ENCODE measurements at places on chromosomes 13 and 19.

DNA sequence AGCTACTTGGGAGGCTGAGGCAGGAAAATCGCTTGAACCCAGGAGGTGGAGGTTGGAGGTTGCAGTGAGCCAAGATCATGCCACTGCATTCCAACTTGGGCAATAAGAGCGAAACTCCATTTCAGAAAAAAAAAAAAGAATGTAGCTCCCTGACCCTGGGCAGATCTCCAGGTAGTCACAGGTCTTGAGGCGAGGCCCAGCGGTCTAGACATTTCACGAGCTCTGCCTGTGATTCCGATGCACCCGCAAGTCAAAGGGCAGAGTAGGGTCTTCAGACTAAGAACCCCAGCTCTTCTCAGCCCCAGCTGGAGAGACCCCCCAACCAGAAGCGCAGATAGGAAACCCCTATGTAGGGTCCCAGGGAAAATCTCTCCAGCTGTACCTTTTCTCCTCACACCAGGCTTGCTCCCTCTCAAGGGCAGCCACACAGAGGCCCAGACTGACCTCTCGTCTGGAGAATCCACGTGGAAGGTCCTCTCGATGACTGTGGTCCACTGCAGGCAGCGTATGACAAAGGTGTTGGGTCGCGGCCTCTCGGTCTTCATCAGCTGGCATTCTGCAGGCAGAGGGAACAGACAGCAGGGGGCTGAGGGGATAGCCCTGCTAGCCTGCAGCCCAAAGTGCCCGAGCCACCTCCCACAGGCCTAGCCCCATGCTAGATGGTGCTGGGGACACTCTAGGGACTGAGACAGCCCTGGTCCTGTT lies 28.4 kb upstream of the CCNP start:
- DNase-seq: no peak

DNA sequence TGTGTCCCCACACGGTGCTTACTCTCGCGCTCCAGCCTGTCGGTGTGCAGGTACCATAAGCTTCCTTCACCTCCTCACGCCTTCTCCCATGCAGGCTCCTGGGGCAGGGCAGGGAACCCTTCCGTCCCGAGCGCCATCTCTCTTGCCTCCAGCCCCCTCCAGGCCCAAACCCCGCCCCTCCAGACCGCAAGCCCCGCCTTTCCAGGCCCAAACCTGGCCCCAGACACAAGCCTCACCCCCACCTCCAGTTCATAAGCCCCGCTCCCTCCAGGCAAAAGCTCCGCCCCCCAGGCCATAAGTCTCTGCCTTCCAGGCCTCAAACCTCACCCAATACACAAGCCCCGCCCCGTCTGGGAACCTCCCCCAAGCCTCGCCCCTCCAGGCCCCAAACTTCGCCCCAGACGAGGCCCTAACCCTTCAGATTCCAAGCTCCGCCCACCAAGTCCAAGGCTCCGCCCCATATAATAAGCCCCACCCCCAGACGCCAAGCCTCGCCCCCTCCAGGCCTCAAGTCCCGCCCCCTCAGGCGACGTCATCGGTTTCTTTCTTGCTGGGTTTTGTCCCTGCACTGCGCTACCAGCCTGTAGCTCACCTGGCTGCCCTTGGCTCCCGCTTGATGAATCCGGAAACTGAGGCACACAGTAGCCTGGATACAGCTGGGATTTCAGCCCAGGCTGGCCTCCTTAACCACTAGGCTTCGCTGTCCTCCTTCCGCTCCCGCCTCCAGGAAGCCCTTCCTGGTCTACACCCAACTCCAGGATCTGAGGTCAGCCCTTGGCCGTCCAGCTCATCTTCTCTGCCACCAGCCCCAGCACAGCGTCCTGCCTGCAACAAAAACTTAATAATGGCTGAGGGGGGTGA lies 16.1 kb downstream of the MKNK2 start:
- DNase-seq: no peak

DNA sequence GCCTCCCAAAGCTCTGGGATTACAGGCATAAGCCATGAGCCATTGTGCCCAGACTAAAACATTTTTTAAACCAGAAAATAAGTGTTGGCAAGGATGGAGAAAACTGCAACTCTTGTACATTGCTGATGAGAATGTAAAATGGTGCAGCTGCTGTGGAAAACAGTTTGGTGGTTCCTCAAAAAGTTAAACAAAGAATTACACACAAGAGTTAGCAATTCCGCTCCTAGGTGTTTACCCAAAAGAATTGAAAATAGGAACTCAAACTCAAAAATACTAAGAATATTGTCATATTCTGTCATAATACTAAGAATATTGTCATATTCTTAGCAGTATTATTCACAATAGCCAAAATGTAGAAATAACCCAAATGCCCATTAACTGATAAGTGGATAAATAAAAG lies 39.7 kb upstream of the USP12 start:
- no peak for DNase-seq

DNA sequence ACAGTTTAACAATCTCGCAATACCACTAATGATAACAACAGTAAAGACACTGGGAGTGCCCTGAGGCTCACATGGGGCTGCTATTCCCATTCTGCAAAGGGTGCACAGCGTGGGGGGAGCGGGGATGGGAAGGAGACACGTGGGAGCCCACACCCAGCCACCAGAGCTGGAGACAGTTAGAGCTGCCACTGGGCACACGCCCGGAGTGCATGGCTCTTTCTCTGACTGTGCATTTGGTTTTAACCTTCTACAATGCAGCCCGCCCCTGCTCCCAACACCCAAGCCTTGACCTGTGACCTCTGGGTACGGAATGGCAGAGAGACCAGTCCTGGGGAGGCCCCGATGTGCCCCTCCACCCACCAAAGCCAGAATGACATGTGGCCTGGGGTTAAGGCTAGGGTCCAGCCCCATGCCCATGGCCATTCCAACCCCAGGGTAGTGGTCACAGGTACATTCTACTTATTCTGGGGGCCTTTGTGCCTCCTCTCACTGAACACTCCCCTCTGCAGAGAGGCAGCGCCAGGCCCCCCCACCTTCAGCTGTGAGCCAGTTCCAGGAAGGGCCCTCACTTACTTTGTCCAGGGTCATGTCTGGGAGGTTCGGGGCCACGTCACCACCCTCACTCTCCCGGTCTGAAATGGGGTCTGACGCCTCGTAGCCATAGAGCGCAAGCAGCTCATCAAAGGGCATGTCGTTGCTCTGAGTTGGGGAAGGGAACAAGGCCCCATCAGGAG lies 17.1 kb downstream of the MIER2 start:
- DNase-seq: no peak

- DNase-seq: no peak
Observed at GRCh38 chr13:113766035-113766800, 7.2 kb downstream of the TMEM255B start.

DNA sequence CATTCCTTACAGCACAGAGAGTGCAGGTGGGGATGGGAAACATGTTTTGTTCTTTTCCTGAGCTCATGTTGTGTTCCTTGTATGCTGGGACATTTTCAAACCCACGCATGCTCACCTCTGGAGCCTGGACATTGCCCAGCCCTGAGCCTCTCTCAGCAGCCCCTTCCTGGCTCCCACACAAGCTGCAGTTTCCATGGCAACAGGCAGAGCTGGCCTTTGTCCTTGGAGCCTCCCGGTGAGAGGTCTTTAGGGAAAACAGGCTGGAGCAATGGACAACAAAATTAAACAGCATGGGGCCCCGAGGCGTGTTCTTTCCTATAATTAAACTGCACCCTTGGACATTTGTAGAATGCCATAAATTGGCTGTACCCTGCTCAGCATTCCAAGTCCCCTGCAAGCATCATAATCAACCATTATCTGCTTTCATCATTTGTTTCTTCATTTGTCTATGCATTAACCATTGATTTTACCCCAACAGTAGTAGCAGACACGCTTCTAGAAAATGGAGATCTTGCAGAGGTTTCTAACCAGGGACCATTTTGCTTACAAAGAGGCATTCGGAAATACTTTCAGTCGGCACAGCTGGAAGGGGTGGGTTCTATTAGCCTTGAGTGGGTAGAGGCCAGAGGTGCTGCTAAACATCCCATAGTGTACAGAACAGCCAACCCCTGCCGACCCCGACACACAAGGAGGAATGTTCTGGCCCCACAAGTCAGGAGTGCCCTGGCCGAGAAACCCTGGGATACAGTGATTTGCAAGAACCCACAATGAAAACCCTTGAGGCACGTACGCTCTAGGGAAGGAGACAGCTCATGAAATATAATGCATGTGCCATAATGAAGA lies 133.4 kb upstream of the PEG3 start:
- no peak for DNase-seq

DNA sequence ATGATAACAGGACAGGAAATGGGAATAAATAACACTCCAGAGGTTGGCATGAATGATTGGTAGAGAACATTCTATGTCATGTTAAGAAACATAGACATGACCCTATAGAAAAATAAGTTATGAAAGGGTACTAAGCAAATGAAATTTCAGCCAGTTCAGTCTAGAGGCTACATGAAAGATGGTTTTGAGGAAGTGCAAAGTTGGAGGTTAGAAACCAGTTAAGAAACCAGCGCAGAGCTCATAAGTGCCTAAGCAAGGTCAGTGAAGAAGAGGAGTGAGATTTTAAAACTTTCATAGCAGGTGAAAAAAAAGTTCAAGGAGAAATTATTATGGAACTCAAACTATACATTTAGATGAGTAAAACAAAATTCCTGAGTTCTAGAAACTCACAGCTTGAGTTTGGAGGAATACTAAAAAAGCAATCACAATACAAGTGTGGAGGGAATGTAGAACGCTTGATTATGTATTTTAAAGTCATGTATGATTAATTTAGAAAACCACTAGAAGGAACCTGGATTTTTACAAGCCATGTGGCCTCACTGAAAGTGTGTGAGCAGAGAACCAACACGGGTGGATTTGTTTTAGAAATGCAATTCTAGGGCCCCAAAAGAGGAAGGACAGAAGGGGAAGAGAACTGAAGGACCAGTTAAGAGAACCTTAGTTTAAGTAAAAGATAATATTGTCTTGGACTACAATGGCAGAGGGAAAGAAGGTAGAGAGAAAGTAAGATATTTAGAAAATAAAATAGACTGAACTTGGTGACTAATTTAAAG lies 162.4 kb downstream of the PCDH20 start:
- DNase-seq: no peak

DNA sequence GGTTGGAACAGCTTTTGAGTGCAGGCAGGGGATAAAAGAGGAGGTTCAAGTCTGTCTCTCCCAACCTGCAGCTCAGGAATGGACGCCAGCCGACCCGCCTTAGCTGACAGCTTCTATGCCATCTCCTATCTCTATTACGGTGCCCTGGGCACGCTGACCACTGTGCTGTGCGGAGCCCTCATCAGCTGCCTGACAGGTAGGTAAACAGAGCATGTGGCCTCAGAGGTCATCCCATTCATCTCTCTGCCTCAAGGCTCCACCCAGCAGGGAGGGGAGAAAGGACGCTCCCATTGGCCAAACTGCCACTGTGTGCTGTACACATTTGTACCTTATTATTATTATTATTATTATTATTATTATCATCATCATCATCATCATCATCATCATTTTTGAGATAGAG lies 16.5 kb downstream of the SLC5A5 start:
- DNase-seq: no peak

Data from stimulated activated CD8-positive, alpha-beta memory T cell treated with anti-CD3 and anti-CD28 coated beads, Interleukin-15, amount 100 ng/mL, for 4 hours (primary cell).